ENCODE measurements at places on chromosomes 4 and X.

- DNase-seq = no peak
Measured at GRCh38 chrX:46463682-46464081, 81.5 kb downstream of the ZNF674 start.

GRCh38 chrX:42073448-42073847 lies 150.1 kb upstream of the CASK start:
- no peak for DNase-seq

- no peak for DNase-seq
Measured at GRCh38 chr4:83780053-83780733, 244.3 kb downstream of the GPAT3 start.

GRCh38 chrX:15854080-15854655 lies 445 bp downstream of the AP1S2 start:
- DNase-seq = no peak

DNA sequence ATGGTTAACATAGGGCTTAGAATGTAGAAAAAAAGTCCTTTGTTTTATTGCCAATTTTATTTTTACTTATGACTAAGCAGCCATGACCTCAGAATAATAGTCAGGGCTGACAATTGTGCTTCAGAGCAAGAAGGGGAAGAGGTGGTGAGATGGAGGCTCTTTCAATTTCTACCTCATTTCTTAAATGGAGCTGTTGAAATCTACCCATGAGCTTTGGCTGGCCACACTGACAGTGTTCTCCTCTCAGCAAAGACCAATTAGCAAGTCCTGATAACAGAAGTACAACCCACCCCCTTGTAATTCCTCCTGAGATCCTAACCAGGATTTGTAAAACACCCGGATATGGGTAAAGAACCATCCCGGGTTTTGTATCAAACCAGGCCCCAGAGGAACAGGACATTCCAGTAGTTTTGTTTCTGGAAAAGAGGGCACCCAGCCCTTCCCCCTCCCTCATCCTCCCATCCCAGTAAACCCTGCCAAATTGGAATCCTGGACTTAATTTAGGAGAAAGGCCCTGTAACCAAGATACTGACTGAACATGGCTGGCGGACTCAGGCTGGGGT lies at the start of gene HEPH:
Gene HEPH, plus strand, starts transcription at position 399 of the 563 bp plus-strand sequence. CDS start 6,324 bp downstream, outside the sequence.
- no peak for DNase-seq

- peak; percentile 9 for DNase-seq
Measured at GRCh38 chrX:110317061-110317819, 645 bp downstream of the AMMECR1 start.

Data from T-helper 1 cell (primary cell).